Peyer's patch (tissue), 4 donors: ENCODE measurements at places on chromosomes 6 and 20.

DNA sequence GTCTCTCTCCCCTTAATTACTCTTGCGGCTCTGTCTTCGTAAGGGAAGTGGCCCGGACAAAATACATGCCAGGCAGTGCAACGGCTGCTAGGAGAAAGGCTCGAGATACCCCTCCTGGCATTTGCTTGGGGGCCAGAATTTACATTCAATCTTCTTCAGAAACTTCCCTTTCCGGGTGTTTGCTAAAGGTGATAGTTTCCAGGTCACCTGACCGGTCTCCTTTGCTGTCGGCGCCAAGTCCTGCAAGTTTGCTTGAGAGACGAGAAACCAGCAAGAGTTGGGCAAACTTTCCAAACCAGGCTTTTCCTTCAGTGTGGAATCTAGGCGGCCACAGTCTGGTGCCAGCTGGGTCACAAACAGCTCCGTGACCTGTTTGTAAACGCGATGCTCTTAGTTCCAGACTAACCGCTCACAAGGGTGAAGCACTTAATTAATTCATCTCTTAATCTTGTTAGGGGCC lies 563 bp upstream of the SRSF3 start:
- DNase-seq = peak; percentile 77

- DNase-seq = no peak
These were observed 850.0 kb downstream of the DHX35 start for GRCh38 chr20:39812116-39812515.

GRCh38 chr6:26054781-26055718 lies 32.2 kb upstream of the HFE start:
- DNase-seq = peak; percentile 86

DNA sequence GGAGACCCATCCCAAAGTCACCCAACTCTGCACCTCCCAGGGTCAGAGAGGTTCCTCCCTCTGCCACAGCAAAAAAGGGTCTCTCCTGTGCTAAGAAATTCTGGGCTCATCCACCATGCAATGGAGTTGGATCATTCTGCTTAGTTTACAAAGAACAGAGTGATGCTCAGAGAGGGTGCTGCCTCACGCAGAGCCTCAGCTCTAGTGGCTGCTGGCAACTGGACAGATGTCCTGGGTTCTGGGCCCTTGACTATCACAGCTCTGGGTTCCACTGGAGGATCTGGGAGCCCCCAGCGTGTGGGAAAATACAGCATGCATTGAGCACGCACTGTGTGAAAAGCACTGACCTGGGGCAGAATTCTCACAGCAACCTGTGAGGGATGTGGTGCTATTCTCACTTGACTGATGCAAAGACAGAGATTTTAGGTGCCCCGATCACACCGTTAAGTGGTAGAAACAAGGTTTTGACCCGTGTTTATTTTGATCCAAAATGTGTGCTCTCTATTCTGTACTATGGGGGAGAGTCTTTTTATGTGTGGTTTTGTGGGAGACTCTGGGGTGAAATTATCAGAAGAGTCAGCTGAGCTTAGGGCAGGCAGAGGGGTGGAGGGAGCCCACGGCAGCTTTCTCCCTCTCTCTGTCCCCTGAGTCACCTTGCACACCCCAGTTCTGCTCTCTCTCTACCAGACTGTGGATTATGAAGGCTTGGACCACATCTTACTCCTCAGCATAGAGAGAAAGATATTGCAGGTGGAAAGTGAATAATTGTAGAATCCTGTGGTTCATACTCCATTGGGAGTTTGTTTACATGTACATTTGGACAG lies 19.9 kb downstream of the TREML4 start:
- no peak for DNase-seq

GRCh38 chr6:70225055-70225454 lies 77.8 kb downstream of the COL9A1 start:
- no peak for DNase-seq

DNA sequence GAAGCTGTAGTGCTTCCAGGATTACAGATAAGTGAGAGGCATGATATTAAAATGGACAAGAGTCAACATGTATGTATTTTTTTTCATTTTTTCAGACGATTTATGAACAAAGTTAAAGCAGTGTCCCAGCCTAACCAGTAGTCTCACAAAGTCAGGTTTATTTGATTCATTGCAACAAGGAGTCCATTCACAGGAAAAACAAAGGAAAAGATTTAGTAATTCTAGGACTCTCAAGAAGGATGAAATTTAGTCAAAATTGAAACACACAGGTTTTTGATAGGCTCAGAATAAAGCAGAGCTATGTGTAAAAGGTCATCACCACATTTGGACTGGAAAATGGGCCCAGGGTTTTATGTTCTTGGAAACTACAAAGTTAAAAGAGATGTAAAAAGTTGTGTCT lies 84.0 kb downstream of the ZNF133 start:
- no peak for DNase-seq

GRCh38 chr6:157227202-157228166 lies 95.8 kb downstream of the TMEM242 start:
- DNase-seq = no peak

DNA sequence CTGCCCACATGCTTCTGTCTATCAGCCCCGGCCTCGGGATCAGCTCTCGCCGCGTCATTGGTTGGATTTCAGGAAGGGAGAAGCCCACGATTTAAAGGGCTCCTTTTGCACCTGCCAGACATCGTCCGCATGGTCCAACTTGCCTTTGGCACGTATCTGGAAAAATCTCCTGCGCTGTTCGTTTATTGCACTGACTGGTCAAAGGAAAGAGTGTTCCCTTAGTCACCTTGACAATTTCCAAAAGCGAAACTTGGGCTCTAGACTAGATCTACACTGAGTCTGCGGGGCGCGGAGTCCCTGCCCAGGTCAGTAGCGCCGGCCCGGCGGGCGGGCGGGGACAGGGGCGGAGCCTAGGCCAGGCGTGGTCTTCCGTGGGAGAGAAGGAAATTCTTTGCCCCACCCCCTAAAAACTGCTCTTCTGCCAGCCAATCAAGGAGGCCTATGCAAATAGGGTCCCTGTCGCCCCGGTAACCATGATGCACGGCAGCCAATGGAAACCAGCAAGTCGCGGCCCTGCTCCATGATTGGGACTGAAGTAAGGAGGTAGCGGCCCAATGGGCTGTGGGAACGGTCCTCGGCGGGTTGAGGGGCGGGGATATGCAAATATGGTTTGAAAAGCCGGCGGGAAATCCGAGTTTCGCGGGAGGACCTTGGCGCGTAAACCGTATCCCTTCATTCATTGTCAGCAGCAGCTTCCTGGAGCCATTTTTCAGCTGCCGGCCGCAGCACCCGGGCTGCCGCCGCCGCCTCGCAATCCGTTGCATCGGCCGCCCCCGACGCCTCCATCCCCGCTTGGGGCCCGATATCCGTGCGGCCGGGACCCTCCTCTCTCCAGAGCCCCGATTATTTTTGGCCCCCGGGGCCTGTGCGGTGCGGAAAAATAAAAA lies at the start of gene E2F3:
Gene E2F3 (plus strand): TSS at position 675 of the 887 bp plus-strand sequence. CDS start 354 bp downstream, outside the sequence.
- peak; percentile 100 for DNase-seq

- DNase-seq = no peak
These were observed 212.6 kb upstream of the RAB32 start for GRCh38 chr6:146331013-146331412.
